NCI-H2029 treated with DMSO at 0.1 percent for 48 hours (cell line): ENCODE measurements at places on chromosomes 7 and 10.

DNA sequence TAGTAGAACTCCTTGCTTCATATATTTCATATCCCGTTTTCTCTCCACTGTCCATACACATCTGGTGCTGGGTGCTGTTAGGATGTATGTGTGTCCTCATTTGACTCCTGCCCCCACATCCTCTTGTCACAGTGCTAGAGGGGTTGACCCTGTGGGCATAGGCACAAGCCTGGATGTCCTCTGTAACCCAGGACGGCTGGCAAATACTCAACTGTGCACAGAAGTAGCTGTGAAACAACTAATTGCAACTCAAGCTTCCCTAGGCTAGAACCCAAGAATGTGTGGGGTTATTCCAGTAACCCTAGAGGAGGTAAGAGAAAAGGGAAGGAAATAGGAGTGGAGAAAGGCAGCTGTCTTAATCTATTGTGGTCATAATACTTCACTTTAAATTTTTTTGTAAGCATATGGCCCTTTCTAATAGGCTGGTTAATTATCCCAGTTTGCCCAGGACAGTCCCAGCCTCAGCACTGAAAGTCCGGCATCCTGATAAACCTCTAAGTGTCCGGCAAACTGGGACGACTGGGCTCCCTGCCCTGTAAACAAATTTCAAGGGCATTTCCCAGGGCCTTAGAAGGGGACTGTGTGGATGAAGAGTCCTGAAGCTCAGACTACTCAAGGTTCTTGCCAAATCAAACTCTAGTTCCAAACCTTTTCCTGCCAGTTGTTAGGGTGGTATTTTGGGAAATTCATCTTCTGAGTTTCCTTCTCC lies 283.2 kb upstream of the CELF2 start:
- DNase-seq: no peak

DNA sequence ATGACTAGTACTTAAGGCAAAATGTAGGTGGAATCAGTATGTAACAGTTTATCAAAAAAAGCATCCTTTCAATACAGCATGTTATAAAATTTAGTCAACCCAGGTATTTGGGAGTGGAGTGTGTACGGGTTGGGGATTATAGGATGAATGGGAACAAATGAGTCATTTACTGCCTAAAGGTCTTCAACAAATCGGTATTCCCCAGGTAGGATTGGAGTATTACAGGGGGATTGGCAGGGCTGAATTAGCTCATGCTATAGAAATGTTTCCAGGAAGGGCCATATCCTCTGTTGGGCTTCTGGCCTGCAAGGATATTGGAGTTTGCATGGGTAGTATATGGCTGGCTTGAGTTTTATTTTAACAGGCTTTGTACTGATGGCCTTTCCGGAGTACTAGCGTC lies 723.7 kb downstream of the SORCS1 start:
- DNase-seq: no peak

DNA sequence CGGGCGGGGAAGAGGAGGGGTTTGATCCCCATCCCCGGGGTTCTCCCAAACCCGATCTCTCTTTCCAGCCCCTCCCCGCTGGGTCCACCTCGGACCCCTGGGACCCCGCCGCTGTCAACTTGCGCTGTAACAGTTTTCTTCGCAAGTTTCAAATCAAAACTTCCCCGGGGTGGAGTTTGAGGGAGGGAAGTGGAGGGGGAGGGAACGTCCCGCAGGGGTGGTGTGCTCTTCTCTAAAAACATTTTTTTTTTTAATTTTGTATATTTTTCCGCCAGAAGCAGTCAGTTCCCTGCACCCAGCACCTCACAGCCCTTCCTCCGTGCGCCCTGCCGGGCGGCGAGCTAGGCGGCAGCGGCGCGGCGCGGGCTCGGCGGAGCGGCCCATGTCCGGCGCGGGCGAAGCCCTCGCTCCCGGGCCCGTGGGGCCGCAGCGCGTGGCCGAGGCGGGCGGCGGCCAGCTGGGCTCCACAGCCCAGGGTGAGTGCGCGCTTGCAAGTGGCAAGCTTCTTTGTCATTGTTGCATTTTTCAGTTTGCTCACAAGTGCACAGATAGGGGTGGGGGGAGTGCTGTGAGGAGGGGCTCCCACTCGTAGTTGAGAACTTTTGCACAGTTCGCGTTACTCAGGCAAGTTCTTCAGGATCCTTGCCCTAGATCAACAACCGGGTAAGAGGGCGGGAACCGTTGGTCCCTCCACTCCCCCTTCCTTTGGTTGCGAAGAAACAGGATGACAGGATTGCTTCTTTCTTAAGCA lies 933 bp downstream of the MDFIC start:
- no peak for DNase-seq

DNA sequence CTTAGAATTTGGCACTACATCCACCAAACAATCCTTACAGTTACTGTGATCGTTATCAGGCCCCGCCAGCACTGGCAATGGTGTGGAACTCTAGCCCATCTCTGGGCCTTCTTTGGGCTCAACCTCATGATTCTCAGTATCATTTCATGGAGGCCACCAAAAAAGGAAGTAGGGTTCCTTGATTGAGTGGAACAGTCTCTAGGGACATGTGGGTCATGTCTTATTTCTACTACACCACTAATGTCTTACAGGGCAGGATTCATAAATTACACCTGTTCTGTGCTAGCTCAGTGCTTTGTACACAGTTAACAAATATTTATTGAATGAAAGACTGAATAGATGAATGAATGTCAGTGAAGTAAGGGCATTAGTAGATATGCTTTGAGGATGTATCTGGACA lies 53.9 kb downstream of the AP3M1 start:
- DNase-seq: no peak

DNA sequence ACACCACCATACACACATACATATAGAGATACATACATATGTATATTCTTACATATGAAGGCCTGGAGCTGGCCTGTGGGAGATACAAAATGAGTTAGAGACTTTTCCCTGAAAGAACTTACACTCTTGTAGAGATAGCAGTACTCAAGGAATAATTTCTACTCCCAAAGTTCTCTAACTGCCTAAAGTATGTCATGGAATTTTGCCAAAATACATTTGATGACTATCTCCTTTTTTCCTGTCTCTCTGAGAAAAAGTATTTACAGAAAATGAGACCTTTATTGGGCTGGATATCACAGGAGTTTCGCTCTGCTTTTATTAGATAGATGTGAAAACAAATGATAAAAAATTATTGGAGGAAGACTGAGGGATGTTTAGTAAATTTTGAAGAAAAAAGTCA lies 220.1 kb downstream of the POU6F2 start:
- DNase-seq: no peak

- DNase-seq: no peak
These were observed 65.8 kb upstream of the FRMD4A start for GRCh38 chr10:14396411-14397048.

- DNase-seq: no peak
These were observed 21.0 kb downstream of the SLC13A4 start for GRCh38 chr7:135706858-135707569.

GRCh38 chr7:127896659-127897058 lies 134.6 kb downstream of the LRRC4 start:
- DNase-seq: no peak

- no peak for DNase-seq
These were observed 258.8 kb upstream of the TEX47 start for GRCh38 chr7:89054361-89054760.

DNA sequence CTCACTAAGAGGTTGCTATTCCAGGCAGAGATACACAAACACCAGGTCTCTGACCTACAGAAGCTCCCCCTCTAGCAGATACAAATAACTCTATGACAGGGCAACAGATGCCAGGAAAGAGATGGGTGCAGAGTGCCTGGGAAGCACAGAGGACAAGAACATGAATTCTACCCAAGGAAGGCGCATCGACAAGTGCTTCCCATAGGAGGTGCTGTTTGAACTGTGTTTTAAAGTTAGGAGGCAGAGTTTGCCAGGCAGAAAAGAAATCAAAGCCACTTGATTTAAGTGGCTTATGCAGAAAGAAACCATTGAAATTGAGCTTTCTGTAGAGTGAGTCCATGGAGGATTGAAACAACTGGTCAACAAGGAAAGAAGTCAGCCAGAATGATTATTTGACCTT lies 35.3 kb upstream of the EGR2 start:
- no peak for DNase-seq

DNA sequence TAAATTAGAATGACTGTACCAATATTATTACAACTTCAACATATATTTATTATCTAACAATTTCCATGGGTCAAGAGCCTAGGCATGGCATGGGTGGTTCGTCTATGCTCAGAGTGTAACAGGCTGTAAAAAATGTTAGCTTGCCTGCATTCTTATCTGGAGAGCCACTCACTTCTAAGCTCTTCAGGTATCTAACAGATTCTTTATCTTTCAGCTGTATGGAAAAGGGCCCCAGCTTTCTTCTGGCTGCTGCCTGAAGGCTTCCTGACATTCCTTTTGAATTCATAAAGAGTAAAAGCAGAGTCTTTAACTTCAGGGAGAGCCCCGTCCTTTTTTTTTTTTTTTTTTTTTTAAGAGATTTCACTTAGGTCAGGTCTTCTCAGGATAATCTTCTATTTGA lies 648.8 kb downstream of the NXPH1 start:
- DNase-seq: no peak

- no peak for DNase-seq
These were observed 43.4 kb downstream of the IGF2BP3 start for GRCh38 chr7:23426876-23427275.
